H7 (cell line): ENCODE measurements at places on chromosomes 6 and 20. TPM values are rescaled to one million over a fixed set of nuclear protein-coding genes. Genes with fewer than 3 reads are reported as not detected.

GINS1 gene
- total RNA-seq = 46.6 and 48.9 TPM in 2 replicates

DNA sequence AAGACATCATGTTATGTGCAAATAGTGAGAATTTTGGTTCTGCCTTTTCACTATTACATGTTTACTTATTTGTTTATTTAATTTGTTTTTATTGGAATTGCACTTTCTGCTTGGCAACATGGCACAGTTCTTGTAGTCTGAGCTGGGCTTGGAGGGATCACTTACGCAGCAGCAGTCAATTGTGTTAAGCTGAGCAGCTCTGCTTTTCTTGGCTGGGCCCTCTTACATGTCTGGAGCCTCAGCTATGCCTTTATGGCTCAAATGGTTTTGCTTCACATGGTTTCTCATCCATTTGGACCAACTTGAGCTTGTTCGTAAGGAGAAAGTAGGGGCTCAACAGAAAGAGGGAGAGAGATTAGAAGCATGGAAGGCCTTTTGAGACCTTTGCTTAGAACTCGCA, 327.5 kb upstream of the EPHA7 start:
- no peak for DNase-seq

COX7A2 gene
- 282 and 292 TPM in 2 replicates for total RNA-seq

GRCh38 chr6:37334047-37334446, 19.7 kb upstream of the RNF8 start:
- DNase-seq = no peak

GRCh38 chr6:98942263-98942803, 5.4 kb downstream of the FBXL4 start:
- no peak for DNase-seq

DNA sequence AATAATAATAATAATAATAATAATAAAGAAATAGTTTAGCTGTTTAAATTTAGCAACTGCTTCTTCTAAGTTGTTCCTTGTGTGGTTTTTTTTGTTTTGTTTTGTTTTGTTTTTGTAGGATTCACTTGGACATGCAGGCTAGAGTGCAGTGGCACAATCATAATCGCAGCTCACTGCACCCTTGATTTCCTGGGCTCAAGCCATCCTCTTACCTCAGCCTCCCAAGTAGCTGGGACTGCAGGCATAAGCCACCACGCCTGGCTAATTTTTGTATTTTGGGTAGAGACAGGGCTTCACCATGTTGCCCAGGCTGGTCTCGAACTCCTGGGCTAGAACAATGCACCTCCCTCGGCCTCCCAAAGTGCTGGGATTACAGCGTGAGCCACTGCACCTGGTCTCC, 15.3 kb upstream of the EYA2 start:
- DNase-seq = no peak

DNA sequence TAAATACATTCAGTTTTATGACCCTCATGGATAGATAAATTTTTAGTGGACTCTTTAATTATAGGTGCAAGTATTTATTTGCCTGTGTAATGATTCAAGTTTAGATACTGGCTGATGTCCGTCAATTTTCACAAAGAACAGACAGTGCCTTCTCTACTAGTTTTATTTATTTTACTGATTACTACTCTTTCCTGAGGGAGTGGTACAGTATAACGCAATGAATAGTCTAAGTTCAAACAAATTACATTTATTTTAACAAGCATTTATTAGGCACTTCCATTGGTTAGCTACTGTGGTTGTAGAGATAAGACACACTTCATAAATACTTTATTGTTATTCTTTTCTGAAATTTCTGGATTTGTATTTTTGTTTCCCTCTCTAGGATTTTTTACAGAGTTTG, 74.3 kb downstream of the ADGRG6 start:
- no peak for DNase-seq

FAM209B gene
- 0.33 and 0.59 TPM in 2 replicates for total RNA-seq

DNA sequence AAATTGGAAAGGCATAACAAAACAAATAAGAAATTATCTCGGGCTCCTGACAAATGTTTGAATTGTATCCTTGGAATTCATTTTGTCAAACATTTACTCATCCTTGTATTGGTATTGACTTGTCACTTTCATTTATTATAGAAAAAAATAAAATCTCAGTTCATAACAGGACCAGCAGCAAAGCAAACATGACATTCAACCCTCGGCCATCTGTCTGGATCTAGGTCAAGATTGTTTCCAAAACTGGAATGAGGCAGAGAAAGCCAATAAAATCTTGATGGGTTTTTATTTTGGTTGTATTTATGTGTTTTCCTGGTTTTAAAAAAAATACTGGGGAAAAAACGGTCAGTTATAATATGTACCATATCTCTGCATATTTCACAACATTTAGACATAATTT, 42.9 kb upstream of the FABP7 start:
- DNase-seq = no peak

GRCh38 chr20:63641146-63641791, 12.0 kb downstream of the STMN3 start:
- DNase-seq = no peak

DNA sequence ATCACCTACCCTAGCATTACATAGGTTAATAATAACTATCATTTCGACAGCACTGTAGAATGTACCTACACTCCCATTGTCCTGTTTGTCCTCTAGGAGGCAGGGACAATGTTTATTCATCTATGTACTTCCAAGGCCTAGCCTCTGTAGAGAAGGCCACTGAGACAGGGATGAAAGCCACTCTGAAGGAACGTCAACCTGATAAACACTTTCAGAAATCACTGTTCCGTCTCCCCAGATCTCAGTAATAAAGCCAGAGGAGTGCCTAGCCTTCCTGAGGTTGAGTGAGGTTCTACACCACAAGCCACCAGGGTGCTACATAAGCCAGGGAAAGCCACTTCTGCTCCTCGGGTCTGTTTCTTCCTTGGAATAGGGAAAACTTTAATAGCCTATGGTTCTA, 44.8 kb downstream of the POPDC3 start:
- DNase-seq = peak; percentile 31

- DNase-seq = no peak
Measured at GRCh38 chr6:113903666-113904330, 46.7 kb downstream of the MARCKS start.
